ENCODE measurements at places on chromosomes 2 and 18. TPM values are rescaled to one million over a fixed set of nuclear protein-coding genes. Genes with fewer than 3 reads are reported as not detected.
A peak's percentile ranks its signal among the peaks of the same experiment; 100 is the strongest.

DNA sequence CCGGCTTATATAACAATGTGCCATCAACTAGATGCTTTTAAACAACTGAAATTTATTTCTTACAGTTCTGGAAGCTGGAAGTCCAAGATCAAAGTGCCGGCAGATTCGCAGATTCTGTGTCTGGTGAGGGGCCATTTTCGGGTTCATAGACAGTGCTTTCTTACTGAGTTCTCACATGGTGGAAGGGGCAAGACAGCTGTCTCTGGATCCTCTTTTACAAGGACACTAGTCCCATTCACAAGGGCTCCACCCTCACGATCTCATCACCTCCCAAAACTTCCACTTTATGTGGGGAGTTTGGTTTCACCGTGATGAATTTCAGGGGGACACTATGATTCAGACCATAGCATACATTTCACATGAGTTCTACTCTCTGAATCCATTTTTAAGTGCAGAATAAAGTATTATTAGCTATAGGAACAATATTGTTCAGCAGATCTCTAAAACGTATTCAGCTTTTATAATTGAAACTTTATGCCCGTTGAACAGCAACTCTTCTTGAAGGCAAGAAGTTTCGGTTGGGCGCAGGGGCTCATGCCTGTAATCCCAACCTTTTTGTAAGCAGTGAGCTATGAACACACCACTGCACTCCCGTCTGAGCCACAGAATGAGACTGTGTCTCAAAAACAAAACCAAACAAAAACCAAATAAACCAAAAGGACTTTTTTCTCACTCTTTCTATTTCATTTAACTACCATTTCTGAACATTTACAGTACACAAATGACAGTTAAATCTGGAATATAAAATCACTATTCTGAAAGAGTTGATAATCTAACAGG lies 502.8 kb downstream of the CMPK2 start:
- no peak for DNase-seq

- no peak for DNase-seq
Measured at GRCh38 chr18:8816816-8817215, 111.5 kb downstream of the MTCL1 start.

GRCh38 chr2:17969661-17970060 lies 91.2 kb downstream of the KCNS3 start:
- no peak for DNase-seq

- DNase-seq, result no peak
Measured at GRCh38 chr2:11281186-11281585, 63.2 kb downstream of the ROCK2 start.

DNA sequence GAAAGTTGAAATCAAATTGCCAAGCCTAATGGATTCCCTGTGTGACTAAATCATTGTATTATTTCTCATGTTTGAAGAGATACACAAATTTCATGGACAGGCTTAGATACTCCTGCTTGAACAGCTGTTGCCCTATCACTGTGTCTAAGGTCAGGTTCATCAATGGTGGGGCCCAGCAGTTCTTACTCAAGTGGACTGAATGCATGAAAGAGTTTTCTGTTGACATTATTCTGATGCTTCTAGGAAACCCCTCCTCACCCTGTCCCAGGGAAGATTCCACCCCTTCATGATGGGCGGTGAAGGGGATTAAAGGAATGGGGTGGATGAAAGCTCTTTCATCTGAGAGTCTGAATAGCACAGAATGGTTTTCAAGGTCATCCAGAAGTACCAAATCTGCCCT lies 148.8 kb downstream of the INO80D start:
- no peak for DNase-seq

GRCh38 chr18:22020867-22021370 lies 148.5 kb upstream of the GATA6 start:
- no peak for DNase-seq

DNA sequence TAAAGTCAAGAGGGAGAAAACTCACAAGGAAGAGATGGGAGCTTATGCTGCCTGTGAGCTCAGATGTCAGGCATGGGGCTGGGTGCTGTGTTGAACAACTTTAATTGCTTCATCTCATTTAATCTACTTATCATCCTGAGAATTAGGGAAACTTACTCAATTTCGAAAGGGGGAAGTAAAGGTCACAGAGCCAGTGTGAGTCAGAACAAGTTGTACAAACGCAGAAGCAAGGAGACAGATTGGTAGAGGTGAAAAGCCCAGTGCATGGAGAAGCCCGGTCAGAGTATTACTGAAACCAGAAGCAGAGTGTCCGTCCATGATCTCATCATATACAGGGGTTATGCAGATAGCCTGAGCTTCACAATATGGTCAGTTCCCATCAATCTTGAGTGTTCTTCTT lies 281.1 kb upstream of the POU3F3 start:
- no peak for DNase-seq

DNA sequence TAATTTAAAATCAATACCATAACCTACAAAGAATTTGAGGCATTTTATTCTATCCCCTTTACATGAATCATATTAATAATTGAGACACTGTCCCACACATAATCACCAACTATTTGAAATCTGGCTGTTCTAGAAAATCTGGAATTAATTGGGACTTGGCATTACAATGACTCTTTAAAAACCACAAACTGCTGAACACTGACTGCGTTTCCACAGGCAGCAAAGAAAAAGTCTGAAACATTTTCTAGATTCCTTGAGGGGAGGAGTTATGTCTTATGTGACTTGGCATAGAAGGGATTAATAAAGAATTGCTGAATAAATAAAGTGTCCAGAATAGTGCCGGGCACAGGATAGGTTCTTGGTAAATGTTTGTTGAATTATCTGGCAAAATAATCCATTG lies 61.4 kb downstream of the GPR39 start:
- DNase-seq, result no peak

DNA sequence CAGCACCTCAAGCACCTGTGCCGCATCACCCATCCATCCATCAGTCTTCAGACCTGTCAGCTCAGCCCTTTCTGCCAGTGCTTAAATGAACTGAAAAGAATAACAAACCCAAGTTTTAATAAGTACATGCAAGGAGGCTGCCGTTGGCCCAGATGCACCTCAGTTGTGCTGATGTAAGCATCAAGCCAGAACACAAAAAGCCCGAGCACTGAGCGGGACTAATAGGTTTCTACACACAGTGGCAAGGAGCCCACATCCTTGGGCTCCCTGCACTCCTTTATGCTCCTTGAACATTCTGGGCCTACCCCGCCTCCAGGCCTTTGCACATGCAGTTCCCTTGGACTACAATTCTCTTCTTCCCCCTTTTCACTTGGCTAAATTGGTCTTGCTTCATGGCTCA lies 165.6 kb downstream of the ALK start:
- no peak for DNase-seq

DNA sequence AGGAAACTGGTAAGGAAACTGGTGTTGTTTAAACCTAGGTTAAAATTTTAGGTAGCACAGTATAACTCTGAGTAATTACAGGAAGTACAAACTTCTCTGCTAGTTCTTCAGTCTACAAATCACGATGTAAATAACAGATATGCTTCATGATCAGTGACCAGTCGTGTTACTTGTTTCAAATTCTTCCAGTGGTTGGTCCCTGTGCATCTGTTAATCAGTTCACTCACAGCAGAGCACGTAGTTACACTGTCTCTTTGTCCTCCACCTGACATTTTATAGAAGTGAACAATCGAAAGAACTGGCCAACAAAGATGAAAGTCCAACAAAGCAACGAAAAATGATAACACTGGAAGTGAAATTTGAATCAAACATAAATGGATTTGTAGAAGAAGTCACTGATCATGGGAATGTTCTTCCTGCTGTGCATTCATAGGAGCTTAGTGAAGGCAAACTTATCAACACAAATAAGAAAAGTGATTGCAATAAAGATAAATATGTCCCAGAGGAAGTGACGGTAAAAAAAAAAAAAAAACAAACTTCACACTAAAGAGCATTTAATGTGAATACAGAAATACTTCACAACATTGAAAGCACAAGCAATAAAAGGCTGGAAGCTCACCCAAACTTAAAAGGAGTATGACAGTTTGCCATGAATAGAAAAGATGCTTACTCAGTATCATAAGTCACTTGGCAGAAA lies 7.0 kb downstream of the EIF2AK2 start:
- peak; percentile 60 for DNase-seq

GRCh38 chr2:218259099-218259961 lies 1.5 kb upstream of the GPBAR1 start:
- no peak for DNase-seq

GRCh38 chr2:45014016-45014702 lies 4.9 kb upstream of the SIX2 start:
- DNase-seq, result no peak

- DNase-seq, result no peak
Measured at GRCh38 chr2:196229013-196229412, 57.6 kb upstream of the STK17B start.

DNA sequence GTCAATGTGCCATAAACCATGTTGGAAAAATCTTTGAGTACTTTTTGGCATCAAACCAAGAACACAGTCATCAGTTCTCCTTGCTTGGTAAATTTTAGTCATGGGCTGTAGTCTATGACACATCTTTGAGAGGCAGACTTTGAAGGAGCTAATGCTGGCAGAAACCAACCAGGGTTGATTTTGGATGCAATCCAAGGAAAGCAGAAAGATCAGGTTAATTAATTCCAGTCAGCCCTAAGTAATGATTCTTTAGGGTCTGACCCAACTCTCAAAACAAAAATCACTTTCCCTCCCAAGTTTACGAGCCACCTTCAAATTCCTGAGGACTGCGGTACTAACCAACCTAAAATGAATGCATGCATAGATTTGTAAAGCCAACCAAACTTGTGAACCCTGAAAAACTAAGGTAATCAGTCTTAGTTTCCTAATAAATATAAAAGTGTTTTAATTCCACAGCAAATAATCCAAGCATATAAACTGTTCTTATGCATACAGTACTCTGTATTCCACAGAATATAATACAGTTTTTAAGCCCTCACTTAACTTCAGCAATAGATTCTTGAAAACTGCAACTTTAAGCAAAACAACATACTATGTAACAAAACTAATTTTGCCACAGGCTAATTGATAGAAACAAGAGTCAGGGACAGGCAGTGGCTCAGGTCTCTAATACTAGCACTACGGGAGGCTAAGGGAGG lies 22.0 kb downstream of the AP1S3 start:
- DNase-seq, result peak; percentile 92

DNA sequence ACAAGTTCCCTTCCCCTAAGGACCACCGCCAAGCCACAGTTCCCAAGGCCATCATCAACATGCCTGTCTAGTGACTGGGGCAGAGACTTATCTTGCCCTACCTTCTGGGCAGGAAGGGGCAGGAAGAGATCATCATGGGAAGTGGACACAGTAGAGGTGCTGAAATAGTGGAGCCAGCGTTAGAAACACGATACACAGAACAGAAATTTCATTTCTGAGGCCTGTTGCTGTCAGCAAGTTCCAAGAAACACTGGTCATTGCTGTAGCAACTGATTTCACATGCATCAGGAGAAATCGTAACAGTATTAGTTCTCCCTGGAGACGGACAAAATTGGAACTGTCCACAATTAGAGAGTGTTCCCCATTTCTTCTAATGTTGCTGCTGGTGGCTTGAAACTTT lies 83.0 kb downstream of the COLEC12 start:
- DNase-seq, result no peak

DNA sequence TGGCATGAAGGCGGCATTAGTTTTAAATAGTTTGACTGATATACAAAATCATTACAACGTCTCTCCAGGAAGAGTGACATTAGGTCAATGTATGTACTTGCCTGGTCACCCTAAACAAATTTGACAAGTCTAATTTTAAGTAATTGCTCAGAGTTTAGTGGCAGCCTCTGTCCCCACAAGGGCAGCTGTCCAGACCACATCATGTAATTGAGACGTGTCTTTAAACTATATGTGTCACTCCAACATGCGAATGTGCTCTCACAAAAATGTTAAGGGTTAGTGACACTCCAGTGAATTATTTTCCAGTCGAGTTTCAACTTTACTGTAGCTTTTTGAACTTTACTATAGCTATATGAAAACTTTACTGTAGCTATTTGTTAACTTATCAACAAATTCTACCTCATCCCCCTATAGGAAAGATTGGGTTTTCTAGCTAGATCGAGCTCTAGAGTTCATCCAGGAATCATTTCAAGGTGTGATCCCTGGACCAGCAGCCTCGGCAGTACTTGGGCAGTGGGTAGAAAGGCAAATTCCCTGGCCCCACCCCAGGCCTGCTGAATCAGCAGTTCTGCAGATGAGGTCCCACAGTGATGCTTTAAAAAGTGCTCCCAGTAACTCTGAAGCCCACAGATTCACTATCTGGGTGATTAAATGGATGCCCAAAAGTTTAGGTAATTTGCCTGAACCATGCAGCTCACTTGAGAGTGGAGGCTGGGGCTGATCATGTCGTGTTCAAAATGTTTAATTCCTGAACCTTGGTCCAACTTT lies 66.4 kb upstream of the POU3F3 start:
- no peak for DNase-seq

- DNase-seq, result no peak
Measured at GRCh38 chr2:887639-888038, 63.0 kb upstream of the SNTG2 start.

DNA sequence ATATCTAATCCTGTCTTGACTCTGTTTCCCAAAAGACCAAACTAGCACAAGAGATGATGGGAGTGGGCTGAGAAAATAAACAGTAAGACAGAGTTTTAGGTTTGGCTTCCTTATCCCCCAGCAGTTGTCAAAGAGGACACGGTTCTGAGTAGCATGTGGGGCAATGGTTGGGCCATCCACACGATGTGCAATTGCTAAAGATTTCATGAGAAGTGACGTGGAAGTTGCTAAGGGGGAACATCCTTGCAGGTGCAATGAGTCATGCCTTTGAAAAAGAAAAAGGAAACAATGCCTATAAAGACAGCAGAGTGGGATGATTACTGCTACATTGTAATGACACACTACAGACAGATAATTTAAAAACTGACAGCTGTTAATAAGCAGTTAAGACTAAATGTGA lies 1395.8 kb downstream of the LRP1B start:
- no peak for DNase-seq

GRCh38 chr18:75317703-75318102 lies 107.1 kb downstream of the TSHZ1 start:
- no peak for DNase-seq

DNA sequence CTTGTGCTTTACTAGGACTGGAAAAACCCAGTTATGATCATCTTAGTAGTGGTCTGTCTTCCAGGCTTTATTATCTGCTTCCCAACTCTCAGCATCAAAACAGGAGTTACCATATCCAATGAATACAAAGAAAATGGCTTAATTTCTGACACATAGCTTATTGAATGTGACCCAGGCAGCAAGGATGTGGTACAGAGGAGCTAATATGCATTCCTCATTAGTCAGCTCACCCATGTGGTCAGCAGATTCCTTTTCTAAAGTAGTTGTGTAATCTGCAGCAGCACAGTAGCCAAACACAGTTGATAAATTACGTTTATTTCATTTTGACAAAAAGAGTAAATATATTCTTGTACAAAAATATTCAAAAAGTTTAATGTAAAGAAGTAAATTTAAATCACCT lies 43.6 kb downstream of the TSPYL6 start:
- DNase-seq, result no peak

GRCh38 chr2:8595811-8596600 lies 85.8 kb upstream of the ID2 start:
- no peak for DNase-seq

The KIF5C gene
- not detected for total RNA-seq

The MOCOS gene
- total RNA-seq, result 6.2 TPM

The MYL1 gene
- total RNA-seq, result not detected

The TMEM169 gene
- 0.08 TPM for total RNA-seq

The NCKAP5 gene
- total RNA-seq, result 0.03 TPM

The C2orf81 gene
- 3.9 TPM for total RNA-seq

The SATB2 gene
- 0.18 TPM for total RNA-seq

The CD226 gene
- total RNA-seq, result not detected

The DIPK1C gene
- 0.05 TPM for total RNA-seq

The HOXD12 gene
- not detected for total RNA-seq

The ECEL1 gene
- not detected for total RNA-seq

The SLC4A3 gene
- total RNA-seq, result 0.36 TPM

The LRATD1 gene
- total RNA-seq, result 0.69 TPM

The BOLL gene
- not detected for total RNA-seq

The RTP5 gene
- total RNA-seq, result not detected

The PLA2R1 gene
- 9.3 TPM for total RNA-seq

All from HT-29 (cell line).